Ammon's horn (tissue), 1 donor: ENCODE measurements at places on chromosomes 2 and 18.

DNA sequence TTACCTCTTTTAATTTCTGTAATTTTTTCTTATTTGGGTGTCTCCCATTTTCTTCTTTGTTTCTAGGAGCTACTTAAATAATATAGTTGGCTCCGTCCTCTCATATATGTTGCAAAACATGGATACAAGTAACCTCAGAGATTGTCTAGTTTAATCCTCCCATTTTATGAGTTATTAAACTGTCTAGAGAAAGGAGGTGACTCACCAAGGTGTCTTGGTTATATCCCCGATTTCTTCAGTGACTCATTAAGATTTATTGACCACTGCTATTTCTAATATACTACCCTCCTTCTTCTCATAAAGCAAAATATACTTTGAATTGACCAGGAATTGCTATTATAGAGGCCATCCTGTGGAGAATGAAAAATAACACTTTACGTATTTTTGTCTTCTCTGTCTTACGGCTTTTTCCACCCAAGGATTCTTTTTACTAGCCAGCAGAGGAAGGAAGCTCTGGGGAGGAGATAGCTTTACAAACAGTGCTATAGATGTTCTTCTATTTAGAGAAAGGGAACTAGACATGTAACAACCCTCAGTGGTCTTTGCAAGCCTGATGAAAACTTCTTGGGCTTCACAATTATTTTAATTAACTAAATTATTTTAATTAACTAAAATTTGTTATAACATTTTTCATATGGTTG, 300.4 kb upstream of the TNP1 start:
- no peak for DNase-seq

DNA sequence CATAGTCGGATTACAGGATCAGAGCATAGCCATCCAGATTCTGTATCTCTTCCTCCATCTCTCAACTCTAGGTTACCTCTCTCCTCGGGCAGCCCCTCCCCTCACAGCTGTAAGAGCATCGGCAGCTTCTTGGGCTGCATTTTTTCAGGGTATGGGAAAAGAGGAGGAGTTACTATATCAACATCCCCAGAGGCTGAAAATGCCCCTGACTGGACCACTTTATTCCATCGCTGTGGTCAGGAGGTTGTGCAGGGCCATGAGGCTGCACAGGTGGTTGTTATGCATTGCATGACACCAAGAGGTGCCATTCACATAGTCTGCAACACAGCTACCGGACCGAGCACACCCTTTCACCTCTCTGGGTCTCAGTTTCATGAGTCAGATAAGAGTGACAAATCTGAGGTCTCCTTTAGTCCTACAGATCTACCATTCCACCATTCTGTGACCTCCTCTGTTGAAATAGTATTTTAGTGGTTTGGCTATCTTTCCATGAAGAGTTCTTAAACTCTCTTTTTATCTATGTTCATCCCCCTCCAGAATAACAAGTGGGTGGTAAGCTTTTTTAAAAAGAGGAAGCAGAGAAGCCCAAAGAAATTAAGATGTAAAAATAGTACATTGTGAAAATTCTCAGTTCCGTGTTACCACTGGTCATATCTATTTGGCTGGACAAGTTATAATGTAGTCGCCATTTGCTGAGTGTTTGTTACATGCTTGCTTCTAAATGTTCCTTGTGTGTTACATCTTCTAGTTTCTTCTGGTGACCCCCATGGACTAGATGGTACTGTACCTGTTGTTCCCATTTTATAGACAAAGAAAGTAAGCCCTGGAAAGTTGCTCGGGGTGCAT, 56.6 kb upstream of the SLC1A4 start:
- no peak for DNase-seq

DNA sequence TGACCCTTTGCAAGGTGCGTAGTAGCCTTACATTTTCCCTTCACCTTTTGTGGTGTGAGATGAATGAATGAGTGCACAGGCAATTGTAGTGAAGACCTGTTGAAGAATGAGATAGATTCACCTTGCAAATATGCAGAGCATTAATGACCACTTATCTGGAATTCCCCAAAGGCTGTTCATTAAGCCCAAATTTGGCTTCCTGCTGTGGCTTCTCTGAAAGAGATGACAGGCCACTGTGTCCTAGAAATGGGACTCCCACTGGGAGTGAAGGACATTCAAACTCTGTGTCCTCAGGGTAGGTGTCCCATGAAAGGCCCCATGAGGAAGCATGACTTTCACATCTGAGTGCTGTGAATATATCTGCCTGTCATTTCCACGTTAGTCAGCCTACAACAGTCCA, 1821.8 kb upstream of the PIK3C3 start:
- DNase-seq = no peak

- DNase-seq = no peak
Observed at GRCh38 chr2:29769847-29770246, 151.5 kb downstream of the ALK start.

DNA sequence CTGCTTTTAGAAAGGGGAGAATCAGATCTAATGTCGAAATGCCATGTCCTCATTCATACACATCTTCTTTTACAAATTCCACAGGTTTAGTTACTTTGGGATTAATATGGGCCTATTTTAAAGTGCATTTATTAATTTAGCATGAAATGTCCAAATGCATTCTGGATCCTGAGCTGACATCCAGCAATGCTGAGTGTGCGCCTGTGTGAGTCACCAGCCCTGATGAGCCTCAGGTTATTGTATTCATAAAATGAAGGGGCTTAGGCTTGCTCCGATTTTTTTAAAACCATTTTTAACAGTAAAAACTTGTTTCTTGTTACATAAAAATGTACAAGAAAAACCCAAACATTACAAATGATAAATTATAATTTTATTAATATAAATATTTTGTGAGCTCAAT, 94.1 kb downstream of the SH3YL1 start:
- no peak for DNase-seq

DNA sequence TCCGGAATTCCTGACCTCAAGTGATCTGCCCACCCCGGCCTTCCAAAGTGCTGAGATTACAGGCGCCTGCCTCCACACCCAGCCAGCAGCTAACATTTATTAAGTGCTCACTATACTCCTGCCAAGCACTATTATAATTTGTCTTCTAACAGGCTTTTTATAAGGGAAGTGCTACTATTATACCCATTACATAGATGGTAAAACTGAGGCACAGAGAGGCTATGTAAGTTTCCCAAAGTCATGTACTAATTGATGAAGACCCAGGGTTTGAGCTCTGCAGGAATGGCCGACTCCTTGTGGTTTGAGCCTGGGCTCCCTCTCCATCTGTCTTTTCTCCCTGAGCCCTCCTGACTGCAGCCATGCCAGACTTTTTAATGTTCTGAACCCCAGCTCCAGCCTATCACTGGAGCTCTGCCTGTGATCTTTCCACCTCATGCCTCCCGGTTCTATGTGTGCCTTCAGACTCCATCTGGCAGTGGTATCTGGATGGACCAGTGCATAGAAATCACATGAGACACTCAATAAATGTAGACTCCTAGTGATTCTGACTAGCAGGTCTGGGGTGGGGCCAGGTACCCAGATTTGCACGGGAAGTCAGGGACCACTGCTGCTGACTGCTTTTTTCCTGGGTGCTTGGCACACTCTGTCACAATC, 197.1 kb downstream of the NEDD4L start:
- no peak for DNase-seq

DNA sequence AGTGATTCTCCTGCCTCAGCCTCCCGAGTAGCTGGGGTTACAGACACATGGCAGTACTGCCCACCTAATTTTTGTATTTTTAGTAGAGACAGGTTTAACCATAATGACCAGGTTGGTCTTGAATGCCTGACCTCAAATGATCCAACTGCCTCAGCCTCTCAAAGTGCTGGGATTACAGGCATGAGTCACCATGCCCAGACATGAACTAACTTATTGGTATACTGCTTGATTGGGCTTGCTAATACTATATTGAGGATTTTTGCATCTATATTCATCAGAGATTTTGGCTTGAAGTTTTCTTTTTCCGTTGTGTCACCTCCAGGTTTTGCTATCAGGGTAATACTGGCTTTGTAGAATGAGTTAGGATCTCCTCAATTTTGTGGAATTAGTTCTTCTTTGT, 706.1 kb upstream of the HS6ST1 start:
- no peak for DNase-seq

DNA sequence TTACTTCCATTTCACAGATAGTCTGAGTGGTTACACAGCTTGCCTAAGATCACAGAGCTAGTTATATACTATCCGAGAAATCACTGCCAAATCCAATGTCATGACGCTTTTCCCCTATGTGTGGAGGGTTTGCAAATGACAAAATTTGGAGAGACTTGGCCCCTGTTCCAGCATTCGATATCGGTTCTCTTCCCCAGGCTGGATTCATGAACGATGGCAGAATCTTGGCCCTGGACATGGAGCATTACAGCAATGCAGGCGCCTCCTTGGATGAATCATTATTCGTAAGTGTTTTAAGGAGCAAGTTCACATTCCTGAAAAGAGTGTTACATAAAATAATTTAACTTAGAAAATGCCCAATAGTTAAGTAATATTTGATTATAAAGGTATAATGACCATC, 55.1 kb downstream of the AOX1 start:
- no peak for DNase-seq

DNA sequence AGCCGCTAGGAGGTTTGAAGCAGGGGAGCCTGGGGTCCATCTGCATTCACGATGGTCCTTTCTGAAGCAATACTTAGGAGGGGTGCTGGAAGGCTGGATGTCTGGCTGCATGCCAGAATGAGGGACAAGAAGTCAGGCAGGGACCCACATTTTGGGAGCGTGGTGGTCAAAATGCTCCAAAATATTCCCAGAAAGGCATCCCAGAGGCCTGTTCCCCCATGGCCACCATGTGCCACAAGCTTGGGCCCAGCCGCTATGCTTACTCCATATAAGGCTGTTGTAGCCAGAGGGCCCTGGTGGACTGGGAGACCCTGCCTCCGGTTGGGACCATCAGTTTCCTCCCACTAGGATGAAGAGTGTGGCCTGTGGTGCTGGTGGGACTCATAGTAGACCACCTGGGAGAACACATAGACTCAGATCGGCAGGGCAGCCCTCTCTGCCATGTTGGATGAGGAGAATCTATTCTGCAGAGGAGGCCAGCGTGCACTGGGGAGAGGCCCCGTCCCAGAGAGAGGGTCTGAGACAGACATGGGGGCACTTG, 3.6 kb upstream of the PROM2 start:
- no peak for DNase-seq

GRCh38 chr2:143692162-143692561, 562.9 kb downstream of the ARHGAP15 start:
- no peak for DNase-seq

- no peak for DNase-seq
Observed at GRCh38 chr2:231362555-231363184, 32.8 kb upstream of the B3GNT7 start.
